ENCODE measurements at places on chromosomes 6 and 20.

DNA sequence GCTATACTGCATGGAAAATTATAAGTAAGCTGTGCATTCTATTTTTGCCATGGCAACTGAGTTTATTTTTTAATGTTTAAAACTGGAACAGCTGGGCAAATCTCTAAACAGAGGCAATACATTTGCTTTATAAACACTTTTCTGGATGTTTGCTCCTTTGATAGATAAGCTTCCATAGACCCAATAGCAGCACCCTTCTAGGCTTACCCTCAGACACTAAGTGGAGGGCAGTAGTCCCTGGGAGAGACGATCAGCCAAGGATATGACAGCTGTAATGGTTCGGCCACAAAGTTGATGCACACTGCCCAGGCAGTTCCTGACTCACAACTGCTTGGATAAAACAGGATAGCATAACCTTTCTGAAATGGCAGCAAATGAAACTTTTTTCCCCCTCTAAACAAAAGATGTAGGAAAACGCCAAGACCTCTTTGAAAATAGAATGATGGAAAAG lies 8.5 kb upstream of the MRPS10 start:
- no peak for DNase-seq

DNA sequence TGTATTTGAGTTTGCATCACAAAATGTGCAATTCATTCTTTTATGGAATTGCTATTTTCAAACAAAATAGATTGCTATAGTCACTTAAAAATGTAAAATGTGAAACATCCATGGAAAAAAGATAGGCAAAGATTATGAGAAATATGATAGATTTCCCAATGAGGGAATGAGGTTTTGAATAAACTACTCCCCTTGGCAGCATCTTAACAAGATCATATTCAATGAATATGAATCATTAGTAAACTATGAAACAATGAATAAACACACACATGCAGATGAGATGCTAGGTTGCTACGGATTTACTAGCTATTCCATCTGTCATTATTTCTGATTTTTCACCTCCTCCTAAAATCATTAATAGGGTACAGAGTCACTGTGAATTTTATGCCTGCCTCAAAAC lies 401.8 kb downstream of the PHF3 start:
- no peak for DNase-seq

- no peak for DNase-seq
These were observed 27.1 kb downstream of the COX4I2 start for GRCh38 chr20:31664696-31665354.

- no peak for DNase-seq
These were observed at the start of gene GCNT2 for GRCh38 chr6:10521104-10521808. GCNT2 (plus strand) TSS chr6:10521351; CDS start chr6:10528912, 7,561 bp downstream.

GRCh38 chr6:100168148-100168547 lies 174.1 kb upstream of the MCHR2 start:
- no peak for DNase-seq

GRCh38 chr20:40631119-40631631 lies 57.9 kb downstream of the MAFB start:
- no peak for DNase-seq

DNA sequence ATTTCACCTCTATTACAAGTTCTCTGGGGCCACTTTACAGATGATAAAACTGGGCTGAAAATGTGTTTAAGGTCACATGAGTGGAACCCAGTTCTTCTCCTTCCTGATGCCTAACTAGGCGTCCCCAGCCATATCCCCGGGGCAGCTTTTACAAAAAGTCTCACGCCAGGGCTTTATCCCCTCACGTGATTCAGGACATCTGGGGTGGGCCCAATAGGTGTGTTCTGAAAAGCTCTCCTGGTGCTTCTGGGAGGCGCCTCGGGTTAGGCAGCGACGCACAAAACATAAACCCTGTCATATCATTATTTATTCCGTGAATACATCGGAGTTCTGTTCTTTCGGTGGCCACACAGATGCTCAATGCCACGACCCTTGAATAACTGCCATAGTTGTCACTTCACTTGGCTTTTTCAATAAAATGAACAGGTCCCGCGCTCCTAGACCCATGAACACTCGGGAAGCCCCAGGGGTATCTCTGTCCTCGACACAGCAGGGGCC lies 32.1 kb downstream of the SF3B5 start:
- no peak for DNase-seq

- DNase-seq, result no peak
These were observed 9.9 kb upstream of the MMP9 start for GRCh38 chr20:45998761-45999160.

- no peak for DNase-seq
These were observed 97.4 kb downstream of the YTHDF1 start for GRCh38 chr20:63118303-63119120.

- DNase-seq, result peak; percentile 88
These were observed at the start of gene PPT2 for GRCh38 chr6:32153564-32154513. PPT2 (plus strand) TSS chr6:32154141; CDS start chr6:32154595, 454 bp downstream.

- no peak for DNase-seq
These were observed 10.0 kb upstream of the SPO11 start for GRCh38 chr20:57319584-57319983.

GRCh38 chr6:133528566-133528965 lies 287.4 kb downstream of the EYA4 start:
- DNase-seq, result no peak

- DNase-seq, result peak; percentile 7
These were observed 392.7 kb upstream of the ID4 start for GRCh38 chr6:19444481-19444880.

- peak; percentile 75 for DNase-seq
These were observed 454.3 kb upstream of the JARID2 start for GRCh38 chr6:14791526-14791925.

GRCh38 chr6:16822529-16822928 lies 61.3 kb upstream of the ATXN1 start:
- no peak for DNase-seq

GRCh38 chr6:44088827-44089590 lies 38.2 kb downstream of the MRPL14 start:
- DNase-seq, result no peak

GRCh38 chr6:107083921-107084320 lies 31.4 kb downstream of the BEND3 start:
- DNase-seq, result no peak

GRCh38 chr20:1945134-1945618 lies 48.7 kb downstream of the PDYN start:
- DNase-seq, result no peak

DNA sequence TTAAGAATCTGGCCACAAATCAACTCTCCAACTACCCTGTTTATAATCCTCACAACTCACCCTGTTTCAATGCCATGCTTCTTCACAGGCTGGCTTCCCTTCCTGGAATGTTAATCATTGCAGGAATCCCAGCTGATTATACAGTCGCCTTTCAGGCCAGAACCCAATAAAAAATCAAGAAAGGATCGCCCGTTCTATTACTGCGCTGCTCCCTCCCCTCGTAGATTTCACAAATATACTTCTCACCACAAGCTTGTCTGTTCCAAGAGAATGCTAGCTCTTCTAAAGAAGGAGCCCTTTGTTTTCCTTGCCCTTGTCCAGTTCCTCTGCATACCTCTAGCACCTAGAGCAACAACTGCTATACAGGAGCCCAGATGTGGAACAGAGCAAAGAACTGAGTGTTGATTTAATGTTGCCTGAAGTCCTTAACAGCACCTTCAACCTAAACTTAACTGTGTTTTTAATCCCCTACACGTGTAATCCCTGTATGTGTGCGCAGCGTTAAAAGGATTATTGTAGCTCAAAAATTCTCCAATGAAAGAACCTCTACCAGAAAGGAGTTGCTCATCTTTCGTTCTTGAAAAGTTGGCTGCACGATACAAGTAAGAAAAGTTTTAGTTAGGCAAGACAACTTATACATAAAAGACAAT lies 988 bp downstream of the ECHDC1 start:
- DNase-seq, result peak; percentile 25

DNA sequence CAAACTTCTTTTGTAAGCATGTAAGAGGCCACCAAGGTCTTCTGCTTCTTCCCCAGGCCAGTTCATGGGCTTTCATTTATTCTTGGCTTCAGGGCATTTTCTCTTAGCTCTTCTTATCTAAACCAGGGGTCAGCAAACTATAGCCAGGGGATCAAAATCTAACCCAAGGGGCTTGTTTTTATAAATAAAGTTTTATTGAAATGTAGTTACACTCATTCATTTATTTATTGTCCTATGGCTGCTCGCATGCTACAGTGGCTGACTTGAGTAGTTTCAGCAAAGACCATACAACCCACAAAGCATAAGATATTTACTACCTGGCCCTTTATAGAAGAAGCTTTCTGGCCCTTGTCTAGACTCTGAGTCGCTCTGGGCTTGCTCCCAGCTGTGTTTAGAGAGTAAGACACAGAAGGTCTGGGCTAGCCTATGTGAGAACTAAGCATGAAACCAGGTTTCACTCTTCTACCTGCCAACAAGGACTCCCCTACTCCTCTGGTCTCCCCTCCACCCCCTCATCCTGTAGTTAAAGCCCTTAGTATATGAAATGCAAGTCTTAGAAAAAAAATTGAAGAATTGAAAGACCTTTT lies 43.2 kb downstream of the KHDC1L start:
- no peak for DNase-seq

DNA sequence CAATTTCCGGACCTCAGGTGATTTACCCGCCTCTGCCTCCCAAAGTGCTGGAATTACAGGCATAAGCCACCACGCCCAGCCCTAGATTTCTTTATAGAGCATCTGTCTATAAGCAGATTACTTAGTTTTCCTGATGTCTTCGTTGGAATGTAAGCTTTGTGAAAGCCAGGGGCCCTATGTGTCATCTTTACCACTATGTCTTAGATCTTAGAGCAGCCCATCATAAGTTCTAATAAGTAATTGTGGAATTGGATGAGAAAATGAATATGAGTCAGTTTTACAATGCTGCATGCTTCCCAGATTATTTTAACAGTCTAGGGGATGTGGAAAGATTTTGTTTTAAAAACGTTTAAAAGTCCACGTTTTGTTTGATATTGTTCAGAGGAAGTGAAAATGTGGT lies 9.1 kb upstream of the ZBTB2 start:
- DNase-seq, result peak; percentile 29

DNA sequence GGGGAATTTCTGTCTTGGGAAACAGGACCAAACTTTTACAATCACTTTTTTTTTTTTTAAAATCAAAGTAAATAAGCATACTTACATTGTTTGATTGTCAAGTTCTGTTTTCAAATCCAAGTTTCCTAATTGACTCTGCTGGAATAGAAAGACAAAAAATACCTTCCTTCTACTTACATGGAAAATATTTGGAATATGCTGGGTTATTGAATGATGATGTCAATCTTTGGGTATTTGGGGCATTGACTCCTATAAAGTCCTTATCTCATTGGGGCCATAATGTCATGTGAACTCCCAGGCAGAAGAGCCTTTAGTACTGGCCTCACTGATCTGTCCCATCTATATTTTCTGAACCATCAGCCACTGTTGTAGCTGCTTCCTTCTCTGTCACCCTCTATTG lies 122.6 kb upstream of the NOX3 start:
- DNase-seq, result no peak

DNA sequence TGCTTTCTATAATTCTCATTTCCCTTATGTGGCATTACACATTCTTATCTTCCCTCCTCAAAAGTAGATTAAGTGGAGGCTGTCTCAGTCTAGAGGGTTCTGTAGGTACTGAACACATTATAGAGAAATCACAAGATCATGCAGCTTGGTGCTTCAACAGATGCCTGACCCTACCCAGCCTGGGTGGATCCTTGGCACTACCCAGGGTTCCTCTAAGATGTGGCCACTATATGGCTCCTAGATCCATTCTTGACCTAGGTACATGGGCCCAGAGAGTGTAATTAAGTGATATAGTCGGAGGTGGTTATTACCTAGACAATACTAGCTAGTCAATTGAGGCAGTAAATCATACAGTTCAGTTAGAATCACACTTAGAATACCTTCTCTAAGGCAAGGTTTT lies 213.9 kb downstream of the AKAP7 start:
- DNase-seq, result no peak

DNA sequence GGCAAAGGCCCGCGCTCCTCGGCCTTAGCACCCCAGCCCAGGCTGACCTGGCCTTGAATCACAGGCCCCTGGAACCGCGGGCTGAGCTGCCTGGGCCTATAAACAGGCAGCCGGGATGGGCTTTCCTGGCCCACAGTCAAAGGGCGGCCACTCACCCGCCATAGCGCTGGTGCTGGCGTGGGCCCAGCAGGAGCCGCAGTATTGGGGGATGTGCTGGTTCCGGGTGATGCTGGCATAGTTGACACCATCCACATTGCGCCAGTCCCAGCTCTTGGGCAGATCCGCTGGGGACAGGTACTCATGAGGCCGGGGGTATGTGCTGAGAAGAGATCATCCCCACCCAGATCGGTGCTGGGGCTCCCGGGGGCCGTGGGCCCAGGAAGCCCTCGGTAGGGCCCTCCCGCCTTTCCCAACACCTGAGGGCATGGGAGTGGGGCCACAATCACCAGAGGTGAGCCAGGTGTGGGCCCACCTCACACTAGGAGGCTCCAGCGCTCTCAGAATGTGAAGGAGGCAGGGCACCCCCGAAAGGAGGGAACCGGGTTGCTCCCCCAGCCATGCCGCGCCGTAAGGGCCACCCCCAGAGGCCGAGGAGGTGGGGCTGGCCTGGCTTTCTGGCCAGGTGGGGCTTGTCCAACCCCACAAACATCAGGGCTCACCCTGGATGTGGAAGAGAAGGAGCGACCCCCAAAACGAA lies 739 bp downstream of the CTSZ start:
- DNase-seq, result no peak

GRCh38 chr6:103122766-103123601 lies 1729.5 kb downstream of the GRIK2 start:
- peak; percentile 35 for DNase-seq
